ENCODE measurements at places on chromosomes 13 and 19.
A peak's percentile ranks its signal among the peaks of the same experiment; 100 is the strongest.

DNA sequence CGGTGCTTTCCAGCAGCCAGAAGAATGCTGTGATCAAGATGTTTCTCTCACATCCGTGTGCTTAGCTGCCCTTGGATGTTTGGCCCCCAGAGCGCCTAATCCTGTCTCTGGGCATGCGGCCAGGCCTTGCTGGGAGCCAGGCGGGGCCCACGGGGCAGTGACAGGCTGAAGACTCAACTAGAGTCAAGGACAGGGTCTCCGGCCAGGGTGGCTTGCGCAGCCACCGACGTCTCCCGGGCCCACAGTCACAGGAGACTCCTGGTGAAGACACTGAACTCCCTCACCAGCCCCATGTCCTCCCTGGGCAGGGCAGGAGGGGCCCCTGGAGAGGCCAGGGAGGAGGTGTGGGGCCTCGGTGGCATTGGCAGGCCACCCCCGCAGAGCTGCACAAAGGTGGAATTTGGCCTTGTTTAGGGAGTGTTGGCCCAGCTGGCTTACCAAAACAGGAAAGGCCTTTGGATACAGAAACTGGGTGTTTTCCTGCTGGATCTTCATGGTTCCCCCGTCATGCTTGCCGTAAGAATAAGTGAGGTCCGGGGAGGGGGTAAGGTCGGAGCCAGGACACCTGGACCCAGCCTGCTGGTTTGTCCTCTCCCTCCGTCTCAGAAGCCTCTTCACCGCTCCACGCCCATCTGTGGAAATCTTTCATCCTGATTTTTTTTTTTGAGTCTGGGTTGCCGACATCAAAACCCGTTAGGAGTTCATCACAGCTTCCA lies 10.0 kb upstream of the NDUFS7 start:
- no peak for DNase-seq

DNA sequence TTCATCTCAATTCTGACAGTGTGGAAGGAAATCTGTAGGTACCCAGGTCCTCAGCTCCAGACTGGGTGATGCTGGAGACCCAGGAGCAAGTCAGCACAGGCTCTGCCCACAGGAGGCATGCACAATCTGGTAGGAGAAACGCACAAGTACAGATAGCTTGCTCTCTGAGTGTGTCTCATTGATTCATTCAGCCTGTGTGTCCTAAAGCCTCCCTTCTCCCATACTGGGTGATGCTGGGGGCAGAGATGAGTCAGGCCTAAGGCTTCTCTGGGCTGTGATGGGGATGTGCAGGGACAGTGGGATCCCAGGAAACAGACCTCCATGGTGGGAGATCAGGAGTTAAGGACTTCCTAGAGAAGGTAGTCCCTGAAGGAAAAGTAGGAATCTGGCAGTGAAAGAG lies 6.8 kb downstream of the ZNF526 start:
- DNase-seq, result no peak

GRCh38 chr19:3979674-3980352 lies 5.5 kb downstream of the EEF2 start:
- no peak for DNase-seq

DNA sequence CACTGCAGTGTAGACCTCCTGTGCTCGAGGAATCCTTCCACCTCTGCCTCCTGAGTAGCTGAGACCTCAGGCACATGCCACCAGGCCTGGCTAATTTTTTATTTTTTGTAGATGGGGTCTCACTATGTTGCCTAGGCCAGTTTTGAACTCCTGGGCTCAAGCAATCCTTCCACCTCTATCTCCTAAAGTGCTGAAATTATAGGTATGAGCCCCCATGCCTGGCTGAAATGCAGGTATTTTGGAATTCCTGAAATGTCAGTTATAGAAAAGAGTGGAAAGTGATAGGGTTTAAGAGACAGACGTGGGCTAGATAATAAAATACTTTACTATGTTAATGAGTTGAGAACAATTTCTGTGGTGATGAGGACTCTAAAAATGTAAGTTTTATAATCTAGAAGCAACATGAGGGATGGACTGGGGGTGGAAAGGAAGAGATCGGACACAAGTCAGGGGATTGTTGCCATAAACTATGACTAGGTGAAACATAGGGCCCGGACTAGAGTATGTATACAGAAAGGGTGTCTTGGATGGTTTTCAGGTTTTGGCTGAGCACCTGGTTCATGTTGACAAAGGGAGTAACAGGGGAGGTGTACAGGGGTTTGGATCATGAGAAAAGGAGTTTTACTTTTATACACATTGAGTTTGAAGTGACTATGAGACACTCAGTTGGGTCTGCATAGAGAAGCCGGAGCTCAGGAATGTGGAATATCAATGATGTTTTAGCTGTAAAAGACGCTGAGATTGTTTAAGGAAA lies 165.6 kb upstream of the STARD13 start:
- DNase-seq, result no peak

DNA sequence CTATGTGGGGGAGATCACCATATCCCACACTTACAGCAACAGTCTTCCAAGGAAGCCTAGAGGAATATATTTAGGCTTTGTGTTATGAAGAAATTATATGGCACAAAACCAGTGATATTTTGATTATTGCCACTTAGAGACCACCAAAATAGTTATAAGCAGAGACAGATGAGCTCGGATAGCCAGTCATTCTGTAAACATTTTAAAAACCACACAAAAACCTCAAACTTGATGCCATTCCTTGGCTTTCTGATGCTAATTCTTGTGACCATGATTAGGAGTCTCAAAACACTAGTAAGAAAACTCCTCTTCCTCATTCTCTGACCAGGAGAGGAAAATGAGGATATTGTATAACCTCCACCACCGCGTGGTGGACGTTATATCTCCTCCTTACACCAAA lies 496.4 kb downstream of the FOXO1 start:
- DNase-seq, result no peak

DNA sequence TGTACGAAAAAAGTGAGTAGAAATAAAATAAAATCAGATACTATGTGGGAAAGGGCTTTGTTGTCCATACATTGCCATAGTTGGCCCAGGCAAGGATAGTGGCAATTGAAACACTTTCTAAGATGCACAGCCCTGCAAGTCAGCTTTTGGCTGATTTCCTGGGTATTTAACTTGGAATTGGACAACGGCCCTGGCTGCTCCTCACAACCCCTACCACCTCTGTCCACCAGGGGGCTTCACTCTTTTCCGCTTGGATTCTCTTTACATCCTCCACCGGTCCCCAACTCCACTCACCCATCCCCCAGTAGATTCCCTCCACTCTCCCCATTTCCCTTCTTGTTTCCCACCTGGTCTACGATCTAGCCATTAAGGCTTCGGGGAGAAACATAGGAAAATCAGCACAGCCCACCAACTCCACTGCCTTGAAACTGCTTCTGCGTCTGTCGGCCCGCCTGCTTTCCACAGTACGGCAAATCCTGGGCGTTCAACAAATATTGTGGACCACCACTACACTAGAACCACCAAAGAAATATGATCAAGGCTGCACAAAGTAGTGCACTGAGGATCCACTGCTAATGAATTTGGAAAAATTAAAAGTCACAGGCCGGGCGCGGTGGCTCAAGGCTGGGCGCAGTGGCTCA lies 48.6 kb upstream of the GTF3A start:
- DNase-seq, result peak; percentile 53

DNA sequence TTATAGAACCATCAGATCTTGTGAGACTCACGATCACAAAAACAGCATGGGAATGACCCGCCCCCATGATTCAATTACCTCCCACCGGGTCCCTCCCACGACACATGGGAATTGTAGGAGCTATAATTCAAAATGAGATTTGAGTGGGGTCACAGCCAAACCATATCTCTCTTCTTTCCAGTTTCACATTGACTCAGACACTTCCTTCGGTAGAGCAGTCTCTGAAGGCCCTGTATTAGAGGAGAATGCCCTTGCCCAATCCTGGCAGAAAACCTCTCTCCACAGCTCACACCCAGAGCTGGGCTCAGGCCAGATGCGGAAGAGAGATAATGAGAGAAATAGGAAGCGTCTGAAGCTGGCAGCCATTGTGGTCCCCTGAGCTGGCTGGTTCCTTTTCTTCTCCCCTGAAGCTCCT lies 72.4 kb upstream of the CLDN10 start:
- DNase-seq, result no peak

DNA sequence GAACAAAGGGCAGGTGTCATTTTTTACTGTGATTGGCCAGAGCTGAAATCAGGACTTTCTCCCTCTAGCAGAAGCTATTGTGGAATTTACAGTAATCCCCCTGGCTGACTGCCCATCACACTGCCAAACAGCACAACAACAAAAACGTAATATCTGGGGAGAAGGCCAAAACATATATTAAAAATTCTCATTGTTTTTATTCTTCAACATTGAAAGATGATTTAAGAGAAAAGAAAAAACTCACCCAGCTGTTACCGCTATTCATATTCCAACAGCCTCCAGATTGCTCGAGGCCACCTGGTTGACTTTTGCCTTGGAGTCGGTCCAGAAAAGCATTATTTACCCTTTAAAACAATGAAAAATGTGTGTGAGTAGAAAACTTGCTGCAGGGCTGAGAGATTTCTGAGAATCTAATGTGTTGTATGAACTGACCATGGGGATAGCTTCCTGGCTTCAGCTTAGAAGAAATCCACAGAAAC lies 97.2 kb downstream of the EPSTI1 start:
- DNase-seq, result no peak

Data from activated CD4-positive, alpha-beta memory T cell treated with anti-CD3 and anti-CD28 coated beads, Interleukin-2, amount 10 ng/mL, durations not matched to agents 7 days and 5 days (primary cell).